GM04503 (cell line): ENCODE measurements at places on chromosomes 7 and 10.

- DNase-seq, result no peak
Measured at GRCh38 chr7:48899932-48900331, 24.4 kb upstream of the CDC14C start.

DNA sequence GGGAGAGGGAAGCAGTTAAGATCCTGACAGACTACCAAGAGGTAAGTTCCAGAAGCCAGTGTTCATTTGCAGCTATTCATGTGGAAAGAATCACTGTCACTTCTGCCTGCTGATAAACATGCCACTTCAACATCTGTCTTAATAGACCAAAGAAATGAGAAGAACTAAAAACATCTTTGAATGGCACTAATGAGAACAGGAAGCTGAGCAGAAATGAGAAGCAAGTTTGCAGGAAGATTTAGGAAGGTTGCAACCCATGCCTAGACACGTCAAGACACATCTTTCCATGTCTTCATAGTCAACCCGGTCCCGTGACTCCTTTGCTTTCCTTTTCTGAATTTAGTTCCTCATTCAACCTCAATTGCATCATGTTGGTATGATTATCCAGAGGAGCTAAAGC is 180.0 kb downstream of the PDE1C start:
- peak; percentile 30 for DNase-seq

GRCh38 chr7:84176716-84177115 is 17.9 kb downstream of the SEMA3A start:
- peak; percentile 65 for DNase-seq

- DNase-seq, result no peak
Measured at GRCh38 chr10:111112333-111112732, 35.5 kb downstream of the ADRA2A start.

GRCh38 chr7:134212576-134213546 is 85.7 kb downstream of the LRGUK start:
- DNase-seq, result no peak

DNA sequence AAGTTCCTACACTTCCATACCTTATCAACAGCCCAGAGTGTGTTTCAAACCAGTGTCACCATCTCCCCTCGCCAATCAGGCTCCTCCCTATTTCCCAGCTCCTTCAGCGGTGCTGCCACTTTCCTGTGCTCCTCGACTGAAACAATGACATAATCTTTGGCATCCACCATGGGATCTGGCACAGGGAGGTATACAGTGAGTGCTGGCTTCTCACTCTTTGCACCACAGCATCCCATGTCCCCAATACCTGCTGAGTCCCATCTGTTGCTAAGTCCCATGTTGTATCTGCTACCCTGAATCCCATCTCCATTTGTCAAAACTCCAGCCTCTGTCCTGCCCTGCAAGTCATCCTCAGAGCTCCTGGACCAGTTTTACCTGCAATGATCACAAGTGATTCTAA is 15.4 kb downstream of the PAXIP1 start:
- no peak for DNase-seq

DNA sequence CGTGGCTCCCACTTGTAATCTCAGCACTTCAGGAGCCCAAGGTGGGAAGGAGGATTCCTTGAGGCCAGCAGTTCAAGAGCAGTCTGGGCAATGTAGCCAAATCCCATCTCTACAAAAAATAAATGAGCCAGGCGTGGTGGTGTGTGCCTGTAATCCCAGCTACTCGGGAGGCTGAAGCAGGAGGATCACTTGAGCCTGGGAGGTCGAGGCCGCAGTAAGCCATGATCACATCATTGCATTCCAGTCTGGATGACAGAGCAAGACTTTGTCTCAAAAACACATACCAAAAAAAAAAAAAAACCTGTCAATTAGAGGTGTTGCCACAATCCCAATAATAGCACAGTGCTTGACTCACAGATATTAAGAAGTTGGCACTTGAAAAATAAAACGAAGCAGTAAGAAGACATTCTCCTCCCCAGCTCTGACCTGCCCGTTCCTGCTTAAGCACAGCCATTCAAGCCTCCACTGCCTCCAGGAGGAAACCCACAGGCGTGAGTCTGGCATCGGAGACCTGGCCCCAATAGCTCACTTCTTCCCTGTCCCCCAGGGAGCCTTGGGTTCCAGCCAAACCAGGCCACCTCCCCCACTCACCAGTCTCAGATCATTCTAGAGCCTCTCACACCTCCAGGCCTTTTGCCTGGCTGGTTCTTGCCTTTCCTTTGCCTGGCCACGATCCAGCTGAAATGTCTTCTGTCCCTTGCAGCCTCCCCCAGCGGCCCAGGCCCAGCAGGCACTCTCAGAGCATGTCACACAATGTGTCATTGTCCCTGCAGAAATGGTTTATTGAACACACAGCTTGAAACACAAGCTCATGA is 45.3 kb upstream of the GTF2I start:
- DNase-seq, result no peak

- no peak for DNase-seq
Measured at GRCh38 chr7:30983914-30984247, 20.1 kb downstream of the GHRHR start.

- DNase-seq, result no peak
Measured at GRCh38 chr10:103851261-103851660, 4.1 kb downstream of the SH3PXD2A start.

- DNase-seq, result no peak
Measured at GRCh38 chr7:106283501-106283830, 1.3 kb downstream of the NAMPT start.

DNA sequence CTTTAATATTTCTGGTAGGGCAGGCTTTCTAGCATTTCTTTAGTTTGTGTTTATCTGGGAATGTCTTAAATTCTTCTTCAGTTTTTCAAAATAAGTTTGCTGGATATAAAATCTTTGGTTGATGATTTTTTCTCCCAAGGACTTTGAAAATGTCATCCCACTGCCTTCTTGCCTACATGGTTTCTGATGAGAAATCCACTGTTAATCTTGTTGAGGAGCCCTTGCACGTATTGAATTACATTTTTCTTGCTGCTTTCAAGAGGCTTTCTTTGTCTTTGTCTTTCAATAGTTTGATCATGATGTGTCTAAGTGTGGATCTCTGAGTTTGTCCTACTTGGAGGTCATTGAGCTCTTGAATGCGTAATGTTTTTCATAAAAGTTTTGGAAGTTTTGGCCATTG is 66.0 kb downstream of the CASD1 start:
- DNase-seq, result no peak

- no peak for DNase-seq
Measured at GRCh38 chr10:121741248-121741792, 143.1 kb upstream of the FGFR2 start.

DNA sequence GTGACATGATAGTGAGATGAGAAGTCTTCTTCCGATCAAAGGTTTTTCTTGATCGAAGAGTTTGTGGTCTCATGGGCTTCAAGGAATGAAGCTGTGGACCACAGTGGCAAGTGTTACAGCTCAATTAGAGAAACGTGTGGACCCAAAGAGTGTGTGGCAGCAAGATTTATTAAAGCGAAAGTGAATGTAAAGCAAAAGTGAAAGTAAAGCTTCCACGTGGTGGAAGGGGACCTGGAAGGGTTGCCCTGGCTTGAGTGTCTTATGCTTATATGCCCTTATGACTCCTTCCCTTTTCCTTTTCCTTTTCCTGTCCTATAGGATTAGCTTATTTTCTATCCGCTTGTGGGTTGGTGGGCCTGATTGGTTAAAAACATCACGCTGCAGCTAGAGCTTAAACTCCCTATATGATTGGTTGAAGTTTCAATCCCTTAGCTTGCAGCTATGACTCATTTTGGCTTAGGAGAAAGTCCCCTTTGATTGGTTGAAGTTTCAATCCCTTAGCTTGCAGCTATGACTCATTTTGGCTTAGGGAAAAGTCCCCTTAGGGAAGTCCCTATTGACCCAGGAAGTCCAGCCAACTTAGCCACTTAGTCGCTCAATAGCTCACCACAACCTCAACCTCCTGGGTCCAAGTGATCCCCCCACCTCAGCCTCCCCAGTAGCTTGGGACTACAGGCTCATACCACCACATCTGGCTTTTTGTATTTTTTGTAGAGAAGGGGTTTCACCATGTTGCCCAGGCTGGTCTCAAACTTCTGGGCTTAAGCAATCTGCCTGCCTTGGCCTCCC is 34.7 kb downstream of the MRPS24 start:
- DNase-seq, result no peak

DNA sequence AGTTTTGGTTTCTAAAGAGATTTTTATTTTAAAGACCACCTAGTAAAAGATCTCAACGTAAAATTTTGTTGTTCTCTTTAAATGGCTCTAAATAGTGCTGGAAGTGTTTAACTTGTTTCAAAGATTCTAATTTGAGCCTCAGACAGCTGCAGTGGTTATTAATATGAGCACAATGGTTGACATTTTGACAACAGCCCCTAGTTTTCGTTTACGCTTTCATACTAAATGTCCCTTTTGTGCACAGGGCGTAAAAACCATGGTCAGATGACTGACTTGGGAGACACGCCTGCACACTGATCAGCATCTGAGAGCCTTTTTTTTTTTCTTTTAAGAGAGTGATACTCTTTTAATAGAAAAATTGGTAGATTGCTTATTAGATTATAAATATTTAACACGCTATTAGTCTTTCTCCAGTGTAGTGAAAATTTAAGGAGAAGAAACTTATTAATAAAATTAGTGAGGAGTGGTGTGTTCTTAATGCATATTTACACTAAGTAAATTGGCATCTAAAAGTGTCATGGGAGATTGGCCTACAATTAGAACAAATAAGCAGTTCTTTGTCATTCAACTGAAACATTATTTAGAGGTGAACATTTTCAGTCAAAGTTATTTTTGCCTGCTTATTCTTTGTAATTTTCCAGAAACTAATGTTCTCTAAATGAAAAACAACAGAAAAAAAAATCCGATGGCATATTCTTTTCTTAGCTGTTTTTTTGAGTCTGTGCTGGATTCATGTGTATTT is 182.8 kb upstream of the PHYHIPL start:
- DNase-seq, result no peak

DNA sequence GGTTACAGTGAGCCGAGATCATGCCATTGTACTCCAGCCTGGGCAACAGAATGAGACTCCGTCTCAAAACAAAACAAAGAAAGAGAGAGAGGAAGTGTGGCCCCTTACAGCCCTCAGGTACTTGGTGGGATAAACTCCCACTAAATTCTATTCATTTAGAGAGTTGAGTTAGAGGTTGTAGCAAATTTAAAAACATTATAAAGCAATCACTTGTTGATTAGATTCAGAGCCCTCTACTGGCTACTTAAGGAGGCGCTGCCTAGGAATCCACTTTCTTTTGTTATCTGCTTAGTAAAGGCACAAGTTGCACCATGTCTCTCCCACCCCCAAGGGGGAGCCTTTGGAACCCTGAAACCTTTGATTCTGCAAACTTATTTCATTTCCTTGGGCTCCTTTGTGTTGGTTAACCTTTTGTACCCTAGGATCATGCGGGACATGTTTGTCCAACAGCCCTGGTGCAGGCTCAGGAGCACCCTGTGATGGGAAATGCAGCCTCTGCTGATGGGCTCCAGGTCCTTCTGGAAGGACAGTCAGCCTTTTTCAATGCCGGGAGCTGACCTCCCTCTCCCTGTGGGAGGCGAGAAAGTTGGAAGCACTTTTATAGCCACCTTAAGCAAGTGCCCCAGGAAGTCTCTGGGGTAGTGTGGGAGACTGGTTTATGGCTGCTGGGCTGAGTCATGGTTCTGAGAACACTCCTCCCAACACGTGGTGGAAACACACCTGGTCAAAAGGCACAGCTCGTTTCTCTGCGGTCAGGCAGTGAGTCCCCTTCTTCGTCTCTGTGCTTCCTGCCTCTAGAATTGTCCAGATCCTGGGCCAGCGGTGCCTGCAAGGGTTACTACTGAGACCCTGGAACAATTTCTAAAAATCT is 2.3 kb downstream of the HKDC1 start:
- no peak for DNase-seq

GRCh38 chr7:31327071-31327470 is 13.5 kb downstream of the NEUROD6 start:
- no peak for DNase-seq

GRCh38 chr7:131365838-131366237 is 38.2 kb downstream of the MKLN1 start:
- peak; percentile 30 for DNase-seq

DNA sequence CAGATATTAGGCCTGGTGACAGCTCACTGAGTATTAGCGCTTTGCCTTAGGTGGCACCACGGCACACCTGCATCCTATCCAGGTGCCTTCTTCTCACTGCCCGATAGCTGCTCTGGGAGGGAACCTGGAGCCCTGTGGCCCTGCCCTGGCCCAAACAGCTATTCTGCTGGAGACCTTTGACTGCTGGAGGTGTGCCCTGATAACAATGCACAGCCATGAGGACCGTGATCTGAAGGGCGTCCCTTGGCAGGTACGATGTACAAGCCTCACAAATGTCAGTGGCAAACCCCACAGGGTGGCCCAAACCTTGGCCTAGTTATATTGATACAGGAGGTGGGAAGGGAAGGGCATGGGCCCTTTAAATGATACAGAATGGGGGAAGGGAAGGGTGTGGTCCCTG is 259.5 kb downstream of the GRID1 start:
- DNase-seq, result no peak
